ENCODE measurements at places on chromosomes 6 and 20.

- DNase-seq = no peak
These were observed 787 bp downstream of the JPH2 start for GRCh38 chr20:44186201-44186600.

DNA sequence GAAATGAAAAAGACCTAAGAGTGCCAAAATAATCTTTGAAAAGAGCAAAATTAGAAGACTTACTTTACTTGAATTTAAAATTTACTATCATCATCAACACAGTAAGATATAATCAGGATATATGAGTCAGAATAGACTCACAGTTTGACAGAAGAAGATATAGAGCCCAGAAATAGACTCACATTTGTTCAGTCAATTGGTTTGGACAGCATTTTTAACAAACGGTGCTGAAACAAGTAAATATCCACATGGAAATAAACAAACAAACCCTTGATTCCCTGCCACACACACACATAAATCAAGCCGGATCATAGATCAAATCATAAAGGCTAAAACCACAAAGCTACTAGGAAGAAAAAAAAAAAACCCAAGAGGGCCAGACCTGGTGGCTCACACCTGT, 291.1 kb downstream of the ADGRG6 start:
- DNase-seq = no peak

DNA sequence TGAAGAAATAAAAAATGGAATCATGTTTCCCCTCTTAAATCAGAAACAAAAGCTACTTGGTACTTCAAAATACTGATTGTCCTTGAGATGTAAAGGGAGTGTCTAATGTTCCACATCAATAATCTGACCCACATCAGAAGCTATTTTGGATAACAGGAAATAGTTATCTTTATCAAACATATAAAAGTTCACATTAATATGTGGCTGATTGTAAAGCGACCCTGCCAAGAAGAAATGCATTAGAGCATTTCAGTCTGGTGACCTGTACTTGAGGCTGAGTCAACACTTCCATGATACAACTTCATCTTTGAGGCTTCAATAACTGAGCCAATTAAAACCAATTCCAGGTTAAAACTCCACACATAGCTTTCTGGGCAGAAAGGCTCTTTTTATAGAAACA, 31.8 kb downstream of the SYNE1 start:
- no peak for DNase-seq

- no peak for DNase-seq
These were observed 22.4 kb upstream of the RIMS4 start for GRCh38 chr20:44832724-44833123.

GRCh38 chr6:92050216-92050615, 1369.1 kb downstream of the EPHA7 start:
- no peak for DNase-seq

DNA sequence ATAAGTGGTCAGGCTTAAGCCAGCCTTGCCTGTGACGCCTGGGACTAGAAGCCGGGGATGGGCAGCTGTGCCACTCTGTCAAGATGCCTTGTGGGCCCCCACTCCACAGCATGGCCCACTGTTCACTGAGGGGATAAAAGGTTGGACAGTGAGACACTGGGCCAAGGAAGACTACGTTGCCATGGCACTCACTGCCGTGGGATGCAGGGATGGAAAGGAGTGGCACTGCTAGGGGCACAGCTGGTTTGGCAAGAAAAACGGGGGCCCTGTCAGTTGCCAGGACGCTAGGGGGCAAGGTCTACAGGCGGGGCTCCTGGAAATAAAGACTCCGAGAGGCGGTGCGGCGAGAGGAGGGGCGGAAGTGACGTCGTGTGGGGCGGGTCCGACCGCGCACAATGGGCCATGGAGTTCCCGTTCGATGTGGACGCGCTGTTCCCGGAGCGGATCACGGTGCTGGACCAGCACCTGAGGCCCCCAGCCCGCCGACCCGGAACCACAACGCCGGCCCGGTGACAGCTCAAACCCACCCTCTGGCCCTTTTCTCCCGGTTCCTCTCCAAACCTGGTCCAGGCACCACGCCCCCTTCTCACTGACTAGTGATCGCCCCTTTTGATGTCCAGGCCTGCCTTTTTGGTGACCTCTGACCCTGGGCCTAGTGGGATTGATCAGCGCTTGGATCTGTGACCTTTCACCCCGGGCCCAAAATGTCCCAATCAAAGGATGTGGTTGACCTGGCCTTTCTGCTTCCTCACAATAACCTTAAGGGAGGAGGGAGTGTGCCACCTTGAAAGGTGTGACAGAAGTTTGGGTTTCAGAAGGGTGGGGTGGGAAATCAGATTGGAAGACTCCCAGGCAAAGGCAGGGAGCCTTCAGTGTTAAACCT, at the start of gene ATAT1:
Gene ATAT1, plus strand, starts transcription at position 391 of the 883 bp plus-strand sequence.
- peak; percentile 93 for DNase-seq

DNA sequence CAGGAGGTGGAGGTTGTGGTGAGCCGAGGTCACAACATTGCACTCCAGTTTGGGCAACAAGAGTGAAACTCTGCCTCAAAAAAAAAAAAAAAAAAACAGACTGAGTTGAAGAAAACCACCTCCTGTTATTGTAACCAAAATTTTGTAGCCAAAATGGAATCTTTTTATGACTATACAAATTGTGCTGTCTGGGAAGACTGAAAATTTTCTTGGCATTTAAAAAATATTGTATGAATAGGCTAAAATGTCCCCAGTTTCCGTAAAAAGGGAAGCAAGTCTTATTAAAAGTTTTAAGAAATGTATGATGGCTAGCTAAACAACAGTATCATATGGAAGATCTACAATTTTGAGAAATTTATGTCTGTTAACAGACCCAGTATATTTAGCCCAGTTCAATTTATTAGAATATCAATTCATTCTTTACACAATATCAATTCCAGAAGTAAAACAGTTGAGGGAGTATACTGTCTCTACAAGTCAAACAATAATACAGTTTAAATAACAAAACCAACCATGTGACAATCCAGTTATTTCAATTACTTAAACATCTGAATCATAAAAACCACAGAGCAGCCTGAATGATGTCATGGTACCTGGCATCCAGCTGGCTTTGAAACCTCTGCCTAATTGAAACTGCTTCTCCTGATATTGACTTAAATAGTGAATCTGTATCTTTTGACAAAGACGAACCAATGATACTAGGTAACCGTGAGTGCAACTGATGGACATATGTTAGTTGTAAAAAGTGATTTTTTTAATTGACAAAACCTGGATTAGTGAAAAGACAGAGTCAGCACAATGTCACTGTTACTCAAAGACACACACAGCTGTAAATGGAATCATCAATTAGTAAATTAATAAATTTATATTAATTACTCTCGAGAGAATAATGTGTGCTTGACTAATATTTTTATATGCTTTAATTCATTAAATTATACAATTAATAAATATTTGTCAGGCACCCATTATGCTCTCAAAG, 166.6 kb upstream of the MARCKS start:
- DNase-seq = no peak

- DNase-seq = no peak
These were observed 107.2 kb upstream of the ECI2 start for GRCh38 chr6:4242601-4243000.
